ENCODE measurements at places on chromosomes 2 and 18.

GRCh38 chr2:9229470-9229820 is 22.8 kb downstream of the ASAP2 start:
- no peak for DNase-seq

DNA sequence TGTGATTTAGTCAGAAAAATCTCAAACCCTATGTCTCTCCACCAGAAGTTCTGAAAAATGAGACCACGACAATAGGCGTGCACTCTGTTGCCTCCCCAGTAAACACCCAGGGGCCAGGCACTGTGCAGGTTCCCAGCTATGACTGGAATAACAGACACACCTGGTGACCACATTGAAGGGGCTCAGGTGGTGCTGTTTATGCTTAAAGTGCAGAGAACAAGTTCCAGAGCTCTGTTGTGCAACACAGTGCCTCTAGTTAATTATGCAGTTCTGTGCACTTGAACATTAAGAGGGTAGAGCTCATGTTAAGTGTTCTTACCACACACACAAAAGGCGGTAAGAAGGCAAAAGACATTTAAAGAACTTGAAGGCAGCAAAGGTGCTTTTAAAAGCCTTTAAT is 52.6 kb upstream of the AFF3 start:
- no peak for DNase-seq

DNA sequence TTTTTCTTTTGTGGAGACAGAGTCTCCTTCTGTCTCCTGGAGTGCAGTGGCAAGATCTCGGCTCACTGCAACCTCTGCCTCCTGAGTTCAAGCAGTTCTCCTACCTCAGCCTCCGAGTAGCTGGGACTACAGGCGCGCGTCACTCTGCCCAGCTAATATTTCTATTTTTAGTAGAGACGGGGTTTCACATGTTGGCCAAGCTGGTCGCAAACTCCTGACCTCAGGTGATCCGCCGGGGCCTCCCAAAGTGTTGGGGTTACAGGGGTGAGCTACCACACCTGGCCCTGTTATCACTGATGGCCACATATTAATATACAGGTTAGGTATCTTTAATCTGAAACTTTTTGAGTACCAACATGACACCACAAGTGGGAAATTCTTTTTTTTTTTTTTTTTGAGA is 3.4 kb downstream of the MRPL35 start:
- no peak for DNase-seq

DNA sequence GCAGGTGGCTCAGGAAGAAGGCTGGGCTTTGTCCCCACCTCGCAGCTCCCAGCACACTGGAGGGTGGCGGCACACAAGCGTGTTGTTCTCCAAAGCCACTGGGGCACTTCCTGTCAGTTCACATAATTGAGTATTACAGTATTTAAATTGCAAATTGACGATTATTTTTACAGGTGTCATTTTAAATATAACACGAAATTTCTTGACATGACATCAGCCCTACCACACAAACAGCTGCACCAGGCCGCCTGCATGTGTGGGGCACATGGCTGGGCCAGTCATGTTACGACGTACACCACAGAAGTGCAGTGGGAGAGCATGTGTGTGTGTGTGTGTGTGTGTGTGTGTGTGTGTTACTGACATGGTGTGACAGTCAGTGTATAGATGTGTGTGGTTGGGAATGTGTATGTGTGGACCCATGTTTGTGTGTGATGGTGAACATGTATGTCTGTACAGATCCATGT is 155.6 kb downstream of the TTC32 start:
- DNase-seq: no peak

DNA sequence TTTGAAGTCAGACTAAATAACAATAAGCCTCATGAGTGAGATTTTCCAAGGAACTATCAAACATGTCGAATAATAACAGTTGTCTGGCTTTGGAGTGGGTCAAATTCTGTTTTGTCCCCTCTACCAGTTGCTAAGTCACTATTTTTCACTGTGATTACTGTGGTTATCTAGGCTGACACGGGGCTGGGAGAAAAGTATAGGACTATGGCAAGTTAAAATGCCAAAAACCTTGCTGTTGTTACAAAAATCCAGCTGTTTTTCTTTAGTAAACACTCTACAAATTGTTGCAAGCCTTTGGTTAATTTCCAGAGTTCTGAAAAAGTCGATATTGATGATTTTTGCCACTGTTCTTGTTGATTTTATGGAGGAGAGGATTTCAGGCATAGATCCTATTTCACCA is 1.5 kb downstream of the CFAP210 start:
- DNase-seq: no peak

- no peak for DNase-seq
Observed at GRCh38 chr2:238974081-238974480, 126.2 kb downstream of the TWIST2 start.

DNA sequence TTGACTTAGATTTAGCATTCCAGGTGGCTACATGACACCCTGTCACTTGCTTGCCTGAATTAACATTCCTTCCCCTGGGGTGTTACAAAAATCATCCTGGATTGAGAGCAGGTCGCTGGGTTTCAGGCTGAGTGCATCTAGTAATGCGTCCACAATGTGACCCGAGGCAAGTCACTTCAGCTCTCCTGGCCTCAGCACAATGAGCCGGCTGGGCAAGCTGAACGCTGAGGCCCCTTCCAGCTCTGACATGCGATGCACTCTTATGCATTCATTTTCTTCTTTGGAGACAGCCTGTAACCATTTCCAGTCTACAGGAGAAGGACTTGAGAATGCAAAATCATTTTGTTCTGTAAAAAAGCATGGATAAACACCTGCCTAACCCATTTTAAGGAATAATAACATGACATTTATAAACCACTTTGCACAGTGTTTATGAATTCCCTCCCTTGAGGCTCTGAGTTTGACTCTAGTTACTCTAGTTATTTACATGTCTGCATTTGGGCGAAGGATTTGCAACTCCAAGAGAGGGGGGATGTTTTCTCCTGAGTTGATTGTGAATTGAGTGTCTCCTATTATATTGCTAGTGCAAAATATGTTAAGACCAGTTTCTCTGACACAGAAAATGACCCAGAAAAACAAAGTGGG is 63.0 kb upstream of the CPO start:
- DNase-seq: no peak

DNA sequence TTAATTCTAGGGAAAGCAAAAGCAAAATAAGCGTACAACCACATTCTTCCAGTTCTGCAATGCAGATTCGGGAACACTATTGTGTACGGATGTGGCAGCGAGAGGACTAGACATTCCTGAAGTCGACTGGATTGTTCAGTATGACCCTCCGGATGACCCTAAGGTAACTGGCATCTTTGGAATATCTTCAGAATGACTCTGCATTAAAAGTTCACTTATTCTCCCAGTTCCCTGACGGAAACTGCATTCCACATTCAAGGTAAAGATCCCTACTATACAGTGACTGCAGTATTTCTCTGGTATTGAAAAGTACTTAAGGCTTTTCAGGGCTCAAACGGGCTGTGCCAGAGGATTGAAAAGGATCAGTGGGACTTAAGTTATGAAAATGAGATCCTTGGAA is 10.9 kb downstream of the DDX18 start:
- DNase-seq: no peak

DNA sequence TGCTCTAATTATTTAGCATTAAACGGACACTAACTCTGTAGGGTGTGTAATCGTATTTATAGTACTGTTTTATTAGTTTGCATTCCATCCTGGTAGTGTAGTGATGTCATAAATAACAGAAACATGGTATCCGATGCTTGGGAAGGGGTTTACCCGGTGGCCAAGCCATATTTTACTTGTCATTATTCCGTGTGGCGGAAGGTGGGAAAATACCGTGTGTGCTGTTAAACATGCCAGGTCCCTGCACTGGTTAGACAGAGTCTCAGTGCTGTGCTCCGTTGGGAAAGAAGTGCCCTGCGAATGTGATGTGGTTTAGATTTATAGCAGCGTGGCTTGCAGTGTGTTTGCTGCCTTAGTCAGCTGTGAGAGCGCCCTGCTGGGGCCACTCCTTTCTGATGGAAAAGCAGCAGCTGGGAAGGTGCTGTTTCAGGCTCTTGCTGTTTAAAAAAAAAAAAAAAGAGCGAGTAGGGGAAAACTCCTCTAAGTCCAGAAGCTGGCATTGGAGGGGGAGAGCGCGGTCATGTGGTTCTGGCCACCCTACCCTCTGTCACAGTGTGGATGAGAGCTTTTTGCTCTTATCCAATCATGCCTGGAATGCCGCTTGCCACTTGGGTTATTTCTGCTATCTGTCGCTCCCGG is 211.0 kb downstream of the NEDD4L start:
- DNase-seq: no peak

DNA sequence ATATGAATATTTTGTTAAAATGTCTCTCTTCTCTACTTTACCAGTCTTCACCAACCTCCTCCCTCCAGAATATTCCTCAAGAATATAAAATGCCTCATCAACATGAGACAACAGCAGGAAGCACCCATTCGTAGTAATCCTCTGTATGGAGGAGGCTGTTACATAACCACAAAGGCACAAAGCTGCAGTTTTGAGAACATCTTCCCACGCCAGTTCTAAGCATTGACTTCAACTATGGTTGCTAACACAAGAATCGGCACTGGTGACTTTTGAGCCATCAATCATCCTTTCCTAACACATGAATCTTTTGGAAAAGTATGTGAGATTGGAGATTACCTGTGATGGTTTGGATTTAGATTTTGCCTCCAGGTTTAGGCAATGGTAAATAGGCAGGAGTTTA is 54.9 kb upstream of the CYP1B1 start:
- no peak for DNase-seq

DNA sequence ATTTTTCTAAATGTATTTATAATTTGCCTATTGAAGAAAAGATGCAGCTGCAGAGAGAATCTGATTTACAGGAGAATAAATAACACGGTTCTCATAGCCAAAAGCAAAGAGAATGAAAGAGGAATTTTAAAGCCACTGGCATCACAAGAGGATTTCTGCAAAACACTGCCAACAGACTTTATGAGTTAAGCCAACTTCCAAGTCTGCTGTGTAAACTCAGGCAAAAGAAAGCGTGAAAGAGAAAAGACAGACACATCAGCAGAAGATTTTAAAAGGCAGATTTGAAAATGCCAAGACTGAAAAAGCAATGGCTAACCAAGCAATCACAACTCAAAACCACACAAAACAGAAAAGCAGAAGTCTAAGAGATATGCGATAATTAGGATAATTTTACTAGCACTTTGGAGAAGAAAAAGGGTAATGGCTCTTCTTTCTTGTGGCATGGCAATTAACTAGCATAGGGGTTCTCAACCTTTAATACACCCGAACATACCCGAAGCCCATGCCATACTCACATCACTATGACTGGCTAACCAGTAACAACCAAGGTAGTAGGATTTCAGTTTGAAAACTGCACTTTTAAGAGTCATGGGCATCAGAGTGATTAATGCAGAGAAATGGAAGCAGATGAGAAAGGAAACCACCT is 4.9 kb downstream of the DARS1 start:
- DNase-seq: no peak

GRCh38 chr2:150101947-150102346 is 385.5 kb downstream of the RND3 start:
- DNase-seq: no peak

DNA sequence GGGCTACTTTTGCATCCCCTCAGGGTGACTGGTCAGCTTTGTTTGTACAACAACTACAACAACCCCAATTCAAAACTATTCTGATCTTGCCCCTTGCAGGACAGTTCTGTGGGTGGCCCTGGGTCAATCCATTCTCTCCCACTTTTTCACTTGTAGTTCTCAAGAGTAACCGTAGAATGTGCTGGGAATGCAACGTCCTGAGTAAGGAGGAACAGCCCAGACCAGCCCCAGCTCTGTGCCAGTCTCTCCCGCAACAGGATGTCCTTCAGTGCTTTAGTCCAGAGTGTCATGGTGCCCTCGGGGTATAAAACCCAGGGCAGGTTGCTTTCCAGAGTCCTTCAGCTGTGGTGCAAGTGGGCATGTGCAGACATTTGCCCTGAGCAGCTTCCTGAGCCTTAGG is 22.1 kb upstream of the TEX51 start:
- DNase-seq: no peak

GRCh38 chr2:14761118-14761517 is 128.6 kb downstream of the LRATD1 start:
- no peak for DNase-seq

DNA sequence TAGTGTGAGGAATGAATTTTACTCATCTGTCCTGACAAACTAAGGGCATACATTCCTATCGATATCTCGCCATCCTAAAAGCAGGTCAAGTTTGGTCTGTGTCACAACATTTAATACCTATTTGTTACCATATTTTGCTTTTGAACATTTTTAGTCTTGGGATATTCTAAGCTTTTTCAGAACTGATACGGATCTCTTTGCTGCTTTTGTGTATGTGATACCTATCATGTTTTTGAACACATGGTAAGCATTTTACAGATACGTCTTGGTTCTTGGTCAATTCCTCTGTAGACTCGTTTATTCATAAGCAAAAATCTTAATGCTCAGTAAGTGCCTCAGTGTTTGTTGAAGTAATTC is 592 bp downstream of the ZNF397 start:
- DNase-seq: no peak

GRCh38 chr2:232893834-232894233 is 23.8 kb downstream of the SNORC start:
- DNase-seq: no peak

DNA sequence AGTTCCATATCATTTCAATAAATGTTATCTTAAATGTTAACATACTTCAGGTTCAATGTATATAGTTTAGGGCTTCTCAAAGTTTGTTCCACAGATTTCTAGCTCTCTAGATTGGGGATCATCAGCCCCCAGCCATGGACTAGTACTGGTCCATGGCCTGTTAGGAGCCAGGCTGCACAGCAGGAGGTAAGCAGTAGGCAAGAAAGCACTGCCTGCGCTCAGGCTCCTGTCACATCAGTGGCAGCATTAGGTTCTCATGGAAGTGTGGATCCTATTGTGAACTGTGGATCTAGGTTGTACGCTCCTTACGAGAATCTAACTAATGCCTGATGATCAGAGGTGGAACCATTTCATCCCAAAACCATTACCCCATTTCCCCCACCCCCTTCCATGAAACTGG is 531.1 kb downstream of the PARD3B start:
- DNase-seq: no peak

- DNase-seq: no peak
Observed at GRCh38 chr2:151287513-151288250, 1.8 kb downstream of the NMI start.

DNA sequence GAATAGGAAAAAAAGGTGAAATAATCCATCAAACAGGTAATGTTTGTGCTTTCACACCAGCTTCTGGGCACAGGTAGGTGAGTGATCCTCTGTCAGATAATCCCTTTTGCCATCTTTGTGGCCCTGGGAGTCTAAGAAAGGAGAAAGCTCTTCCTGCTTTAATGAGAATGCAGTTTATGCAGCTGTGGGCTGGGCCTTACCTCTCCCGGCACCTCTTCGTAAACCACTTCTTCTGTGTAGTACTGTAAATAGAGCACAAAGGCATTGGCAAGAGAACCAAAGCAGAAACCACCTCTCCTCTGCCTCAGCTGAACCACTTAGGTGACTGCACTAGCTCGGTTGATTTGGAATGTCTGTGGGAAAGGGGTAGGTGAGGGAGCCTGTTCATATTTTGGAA is 4.9 kb downstream of the NEB start:
- no peak for DNase-seq

- DNase-seq: no peak
Observed at GRCh38 chr18:47791461-47791985, 138.9 kb downstream of the SMAD2 start.
